ENCODE measurements at places on chromosomes 5 and 9.

DNA sequence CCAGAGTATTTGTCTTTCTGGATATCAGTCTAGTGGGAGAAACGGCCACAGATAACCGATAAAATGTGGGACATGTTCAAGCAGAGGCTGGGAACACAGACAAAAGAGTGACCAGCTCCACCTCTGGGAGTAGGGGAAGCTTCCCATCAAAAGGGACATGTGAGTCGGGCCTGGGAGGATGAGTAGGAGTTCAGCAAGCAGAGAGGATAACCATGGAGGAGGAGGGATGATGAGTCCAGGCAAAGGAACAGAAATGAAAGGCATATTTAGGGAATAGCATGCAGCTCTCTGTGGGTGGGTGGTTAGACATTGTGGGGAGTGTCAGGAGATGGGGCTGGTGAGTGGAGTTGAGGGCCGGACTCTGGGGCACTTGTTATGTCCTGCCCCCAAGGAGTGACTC, 61.5 kb downstream of the ERGIC1 start:
- DNase-seq: no peak

DNA sequence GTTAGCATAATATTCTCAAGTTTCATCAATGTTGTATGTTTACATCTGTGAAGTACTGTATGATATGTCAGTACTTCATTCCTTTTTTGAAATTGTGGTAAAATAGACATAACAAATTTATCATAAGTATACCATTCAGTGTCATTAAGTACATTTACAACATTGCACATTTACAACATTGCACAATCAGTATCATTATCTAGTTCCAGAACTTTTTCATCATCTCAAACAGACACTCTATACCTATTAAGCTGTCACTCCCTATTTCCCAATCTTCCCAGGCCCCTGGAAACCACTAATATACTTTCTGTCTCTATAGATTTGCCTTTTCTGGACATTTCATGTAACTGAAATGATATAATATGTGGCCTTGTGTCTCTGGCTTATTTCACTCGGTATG, 75.1 kb upstream of the ATG10 start:
- no peak for DNase-seq

- DNase-seq: no peak
Observed at GRCh38 chr5:123433596-123433995, 10.4 kb upstream of the CEP120 start.

GRCh38 chr5:94884311-94884710, 265.8 kb downstream of the SLF1 start:
- DNase-seq: no peak

DNA sequence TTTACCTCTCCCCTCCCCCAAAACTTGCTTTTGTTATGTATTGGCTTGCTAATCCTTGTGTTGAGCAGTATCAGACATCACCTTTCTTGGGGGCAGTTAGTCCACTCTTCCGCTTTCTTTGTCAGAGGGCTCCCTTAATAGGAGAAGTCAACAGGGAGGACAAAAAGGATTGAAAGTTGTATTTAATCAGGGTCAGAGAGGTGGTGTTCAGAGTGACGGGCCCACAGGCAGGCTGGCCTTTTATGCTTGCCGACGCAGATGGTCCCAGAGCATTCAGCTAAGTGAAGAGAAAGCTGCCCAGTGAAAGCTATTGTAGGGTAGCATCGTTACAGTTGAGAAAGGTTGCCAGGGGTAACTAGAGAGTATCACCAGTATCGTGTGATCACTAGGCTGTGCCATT, 131.1 kb downstream of the ZCCHC7 start:
- DNase-seq: no peak

DNA sequence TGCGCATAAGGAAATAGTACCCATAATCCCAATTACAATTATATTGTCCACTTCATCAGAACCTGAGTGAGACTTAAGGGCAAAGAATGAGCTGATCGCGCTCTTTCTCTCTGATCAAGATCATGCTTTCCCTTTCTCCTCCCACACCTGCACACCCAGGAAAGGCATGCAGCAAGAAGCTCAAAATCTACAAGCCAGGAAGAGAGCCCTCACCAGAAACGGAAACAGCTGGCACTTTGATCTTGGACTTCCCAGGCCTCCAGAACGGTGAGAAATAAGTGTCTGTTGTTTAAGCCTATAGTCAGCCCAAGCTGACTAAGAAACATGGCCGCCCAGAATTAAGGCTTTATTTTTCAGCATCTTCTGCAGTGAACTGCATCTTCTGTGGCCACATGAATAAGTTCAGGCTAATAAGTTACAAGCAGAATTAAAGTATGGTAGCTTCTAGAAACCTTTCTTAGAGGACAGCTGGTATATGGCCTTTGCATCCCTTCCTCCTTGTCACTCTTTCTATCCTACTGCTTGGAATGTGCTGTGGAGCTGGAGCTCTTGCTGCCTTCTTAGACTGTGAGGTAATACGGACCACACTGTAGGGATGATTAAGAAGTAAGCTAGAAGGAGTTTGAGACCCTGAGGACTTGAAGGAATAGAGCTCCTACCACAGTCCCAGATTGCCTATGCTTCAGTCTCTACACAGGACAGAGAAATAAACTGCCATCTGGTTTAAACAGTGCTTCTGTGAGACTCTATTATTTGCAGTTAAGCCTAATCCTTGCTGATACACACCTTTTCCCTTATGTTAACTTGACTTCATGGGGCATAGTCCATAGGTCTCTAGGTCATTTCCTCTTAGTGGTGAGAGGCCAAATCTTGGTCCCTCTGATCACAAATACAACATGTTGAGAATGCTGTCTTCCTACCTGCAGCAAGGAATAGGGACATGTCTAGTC, 17.2 kb downstream of the OR2S2 start:
- DNase-seq: no peak

DNA sequence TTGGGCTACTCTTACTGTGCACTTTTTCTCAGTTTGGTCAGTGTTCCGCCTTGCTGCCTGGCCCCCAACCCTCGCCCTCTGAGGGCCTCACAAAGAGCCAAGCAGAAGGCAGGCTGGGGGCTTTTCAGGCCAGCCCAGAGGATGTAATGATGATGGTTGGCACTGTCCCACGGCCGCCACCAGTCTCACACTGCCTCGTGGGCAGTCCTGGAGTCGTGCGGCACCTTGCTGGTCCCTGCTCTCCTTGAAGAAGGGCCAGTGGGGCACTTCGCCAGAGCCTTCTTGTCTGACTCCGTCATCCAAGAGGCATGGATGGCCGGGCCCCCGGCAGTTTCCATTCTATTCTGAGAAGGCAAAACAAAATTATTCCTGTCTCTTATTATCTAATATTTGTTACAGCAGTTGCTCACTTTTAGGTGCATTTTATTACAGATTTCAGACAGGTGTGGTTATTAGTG, 21.0 kb downstream of the TENT4A start:
- no peak for DNase-seq

DNA sequence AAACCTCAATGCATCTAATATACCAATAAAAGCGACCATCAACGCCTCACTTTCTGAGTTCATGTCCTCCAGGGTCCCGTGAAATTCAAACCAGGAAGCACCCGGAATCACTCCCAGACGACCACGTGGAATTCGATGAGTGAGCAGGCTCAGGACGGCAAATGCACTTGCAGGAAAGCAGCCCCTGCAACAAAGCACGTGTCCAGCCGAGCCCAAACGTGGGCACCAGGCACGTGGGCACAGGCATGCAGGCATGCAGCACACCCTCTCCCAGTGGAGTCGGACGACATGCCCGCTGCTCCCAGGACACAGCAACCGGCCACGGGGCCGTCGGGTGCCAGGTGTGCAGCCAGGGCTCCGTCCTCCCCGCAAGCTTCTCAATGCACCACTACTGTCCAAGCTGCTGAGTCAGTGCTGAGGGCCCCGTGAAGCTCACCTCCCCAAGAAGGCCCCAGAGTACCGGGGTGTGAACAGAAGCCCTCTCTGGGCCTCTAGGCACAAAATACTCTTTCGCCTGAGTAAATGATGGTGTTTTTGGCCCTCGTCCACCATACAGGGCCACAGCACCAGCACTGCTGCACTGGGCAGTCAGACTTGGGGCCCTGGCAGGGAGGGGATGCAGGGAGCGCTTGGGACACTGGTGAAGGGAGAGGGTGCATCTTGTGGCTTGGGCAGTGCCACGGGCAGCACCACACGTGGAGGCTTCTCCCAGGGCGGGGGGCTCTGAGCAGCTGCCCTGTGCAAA, 87.6 kb downstream of the VAV2 start:
- no peak for DNase-seq

DNA sequence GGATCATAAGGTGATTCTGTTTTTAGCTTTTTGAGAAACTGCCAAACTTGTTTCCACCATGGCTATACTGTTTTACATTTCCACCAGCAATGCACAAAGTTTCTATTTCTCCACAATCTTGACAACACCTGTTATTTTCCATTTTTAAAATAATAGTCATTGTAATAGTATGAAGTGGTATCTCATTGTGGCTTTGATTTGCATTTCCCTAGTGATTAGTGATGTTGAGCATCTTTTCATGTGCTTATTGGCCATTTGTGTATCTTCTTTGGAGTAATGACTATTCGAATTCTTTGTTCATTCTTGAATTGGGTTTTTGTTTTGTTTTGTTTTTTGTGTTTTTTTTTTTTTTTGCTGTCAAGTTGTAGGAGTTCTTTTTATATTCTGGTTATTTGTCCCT, 4.9 kb downstream of the GARNL3 start:
- no peak for DNase-seq

- DNase-seq: no peak
Observed at GRCh38 chr9:35980289-35981011, 22.5 kb upstream of the OR2S2 start.

- DNase-seq: no peak
Observed at GRCh38 chr9:27614551-27614950, 41.3 kb upstream of the C9orf72 start.

DNA sequence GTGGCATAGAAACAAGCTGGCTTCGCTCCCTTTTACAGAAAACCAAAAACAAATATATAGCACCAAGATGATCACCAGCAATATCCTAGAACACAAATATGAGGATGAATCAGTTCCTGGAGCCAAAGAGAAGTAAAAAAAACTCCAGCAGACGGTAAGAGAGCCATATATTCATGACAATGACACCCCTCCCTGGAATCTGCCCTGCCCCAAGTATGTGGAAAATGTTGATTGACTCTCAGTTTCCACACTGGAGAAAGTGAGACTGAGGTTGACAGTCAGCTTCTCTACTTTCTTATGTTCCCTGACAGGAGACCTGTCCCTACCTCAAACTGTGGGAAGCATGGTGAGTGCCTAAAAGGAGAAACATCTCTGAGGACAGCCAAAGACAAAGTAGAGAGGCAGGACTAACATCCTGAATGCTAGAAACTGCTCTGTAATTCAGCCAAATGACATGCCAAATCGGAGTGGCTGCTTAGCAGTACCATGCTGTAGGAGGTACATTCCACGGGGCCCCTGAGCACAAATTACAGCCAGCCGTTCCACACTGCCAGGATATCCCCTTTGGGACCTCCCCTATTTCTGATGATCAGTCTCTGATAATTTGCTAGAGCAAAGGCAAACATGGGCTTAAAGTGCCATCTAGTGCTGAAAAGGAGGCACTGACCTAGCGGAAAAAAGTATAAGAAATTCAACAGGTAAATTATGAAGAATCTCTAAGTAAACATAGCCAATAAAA, 424.0 kb upstream of the RGMB start:
- DNase-seq: no peak

GRCh38 chr9:86605303-86605702, 251.1 kb upstream of the TUT7 start:
- DNase-seq: no peak

DNA sequence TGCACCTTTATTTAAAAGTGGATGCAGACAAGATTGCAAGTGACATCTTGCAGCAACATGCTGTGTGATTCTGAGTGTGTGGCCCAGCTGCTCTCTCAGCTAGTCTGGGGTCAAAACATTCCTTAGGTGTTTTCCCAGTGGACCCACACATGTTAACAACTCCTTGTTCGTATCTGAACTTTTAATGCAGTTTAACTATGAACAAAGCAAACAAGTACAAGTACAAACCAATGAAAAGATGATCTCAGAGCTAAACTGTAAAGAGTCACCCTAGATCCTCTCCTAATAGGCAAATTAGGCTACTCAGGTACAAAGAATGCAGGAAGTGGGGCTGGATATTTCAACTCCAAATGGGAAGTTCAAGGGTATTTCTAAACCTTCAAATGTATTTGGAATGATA, 108.4 kb downstream of the ENTREP1 start:
- no peak for DNase-seq

DNA sequence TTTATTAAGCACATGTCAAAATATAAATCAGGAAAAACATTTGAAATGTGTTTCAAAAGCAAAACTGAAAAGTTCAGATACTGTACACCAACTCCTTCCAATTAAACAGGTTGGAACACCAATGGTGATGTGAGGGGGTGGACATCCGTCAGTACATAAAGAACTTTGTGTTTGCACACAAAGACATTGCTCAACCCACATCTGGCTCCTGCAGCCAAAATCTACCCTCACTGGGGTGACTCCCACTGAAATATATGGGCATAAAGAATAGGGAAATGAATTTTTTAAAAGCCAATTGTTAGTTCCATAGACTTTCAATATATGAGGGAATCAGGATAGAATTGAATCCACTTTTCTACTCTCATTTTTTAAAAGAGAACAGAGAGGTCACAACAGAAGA, 63.9 kb downstream of the MEGF9 start:
- no peak for DNase-seq

DNA sequence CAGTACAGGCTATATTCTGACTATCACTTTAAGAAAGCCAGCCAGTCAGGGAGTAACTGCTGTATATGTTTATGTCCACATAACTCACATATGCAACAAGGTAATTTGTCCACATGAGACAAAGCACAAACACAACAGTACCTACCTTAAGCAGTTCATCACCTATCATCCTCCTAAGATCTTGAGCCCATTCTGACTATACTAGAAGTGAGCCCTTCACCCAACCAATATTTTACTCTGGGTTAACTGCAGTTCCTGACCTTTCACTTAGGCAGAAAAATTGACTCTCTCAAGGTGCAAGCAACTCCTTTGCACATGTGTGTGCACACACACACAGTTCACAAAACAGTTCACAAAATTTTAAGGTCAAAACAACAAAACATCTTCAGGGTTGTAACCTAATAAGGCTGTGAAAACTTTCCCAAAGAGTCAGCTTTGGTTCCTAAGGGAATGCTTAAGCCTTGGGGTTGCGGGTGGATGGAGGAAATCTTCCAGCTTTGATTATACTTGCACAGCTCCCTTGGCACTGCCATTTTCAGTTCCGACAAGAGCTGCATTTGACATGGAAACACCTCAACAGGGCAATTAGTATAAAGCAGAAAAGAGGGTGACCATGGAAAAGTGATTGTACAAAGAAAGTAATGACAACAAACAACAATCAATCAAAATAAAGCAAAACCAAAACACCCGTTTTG, 215.3 kb downstream of the NFIB start:
- no peak for DNase-seq

DNA sequence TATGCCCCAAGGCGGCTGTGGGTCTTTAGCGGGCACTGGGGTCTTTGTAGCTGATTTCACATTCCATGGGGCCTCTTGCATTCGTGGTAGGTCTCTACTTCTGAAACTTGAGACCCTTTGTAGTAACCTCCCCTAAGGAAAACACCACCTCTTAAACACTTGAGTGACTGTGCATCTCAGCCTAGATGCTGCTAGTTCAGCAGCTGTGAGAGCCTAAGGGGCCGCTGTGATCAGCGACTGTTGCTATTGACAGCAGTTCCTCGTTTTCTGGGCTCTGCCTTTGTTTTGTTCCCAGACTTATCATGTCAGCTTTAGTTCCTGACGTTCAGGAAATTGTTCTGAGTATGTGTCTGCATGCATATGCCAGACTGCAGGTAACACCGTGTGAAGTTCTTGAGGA, 171.2 kb downstream of the HSPA4 start:
- DNase-seq: no peak

- peak; percentile 18 for DNase-seq
Observed at GRCh38 chr5:152218694-152219093, 186.4 kb downstream of the NMUR2 start.

Data from Calu3 (cell line).